ENCODE measurements at places on chromosomes 1 and 21.

DNA sequence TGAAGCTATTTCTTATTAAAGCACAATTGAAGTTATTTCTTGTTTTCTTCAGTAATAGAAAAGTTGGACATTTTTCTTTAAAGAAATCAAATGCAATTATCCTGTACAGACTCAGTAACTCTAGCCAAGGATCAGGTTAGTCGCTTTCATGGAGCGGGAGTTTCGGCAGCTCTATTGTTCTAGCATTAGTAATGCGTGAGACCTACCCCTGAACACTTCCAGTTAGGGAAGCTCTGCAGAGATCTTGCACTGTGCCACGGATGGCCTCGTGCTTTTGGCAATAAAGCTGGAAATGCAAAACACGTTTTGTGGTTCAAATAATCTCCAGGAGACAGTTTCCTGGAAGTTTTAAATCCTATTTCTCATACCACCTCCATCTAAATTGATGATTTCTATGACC, 488.4 kb downstream of the SETD4 start:
- DNase-seq: no peak

DNA sequence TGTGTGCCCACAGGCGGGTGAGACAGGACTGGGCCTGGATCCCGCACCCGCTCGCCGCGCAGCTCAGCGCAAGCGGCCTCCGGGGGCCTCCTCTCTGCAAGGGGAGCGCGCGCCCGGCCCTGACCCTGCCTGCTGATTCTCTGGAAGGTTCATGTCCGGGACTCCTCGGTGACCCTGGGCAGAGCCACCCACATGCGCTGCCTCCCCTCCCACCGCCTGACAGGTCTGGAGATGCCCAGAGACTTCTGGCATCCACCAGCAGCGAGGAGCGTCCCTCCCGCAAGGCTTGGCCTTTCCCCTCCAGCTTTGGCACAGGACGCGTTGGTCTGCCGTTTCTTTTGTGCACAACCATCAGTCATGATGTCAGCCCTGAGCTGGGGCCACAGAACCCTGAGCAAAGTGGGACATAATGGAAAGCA, 42.0 kb upstream of the COL6A2 start:
- no peak for DNase-seq

- no peak for DNase-seq
These were observed 59.4 kb downstream of the SLC30A7 start for GRCh38 chr1:100955322-100955721.

GRCh38 chr1:175804561-175804960, 61.2 kb upstream of the TNR start:
- DNase-seq: no peak

DNA sequence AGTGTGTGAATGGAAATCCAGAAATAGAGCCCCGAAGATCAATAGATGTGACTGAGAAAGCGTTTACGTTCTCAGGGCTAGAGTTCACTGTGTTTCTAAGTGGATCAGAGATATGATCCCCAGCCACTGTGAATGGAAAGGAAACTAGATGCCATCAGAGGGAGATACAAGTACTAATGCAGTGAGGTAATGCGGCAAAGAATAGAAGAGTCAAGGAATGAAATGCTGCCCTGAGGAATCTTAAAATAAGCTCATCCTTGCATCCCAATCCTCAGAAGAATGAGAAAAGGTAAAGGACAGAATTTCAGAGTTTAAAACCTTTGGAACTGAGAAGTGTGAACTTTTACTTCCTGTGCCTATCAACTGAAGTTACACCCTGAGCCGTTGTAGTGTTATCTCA, 165.5 kb upstream of the ESRRG start:
- DNase-seq: no peak
